ENCODE measurements at places on chromosomes 6 and 20. TPM values are rescaled to one million over a fixed set of nuclear protein-coding genes. Genes with fewer than 3 reads are reported as not detected.

- no peak for DNase-seq
- peaks cover 4% of the 10 kb centered on the region for H3K4me1 ChIP-seq
- no peak overlapping the region for H3K4me3 ChIP-seq
- H3K27me3 ChIP-seq = peaks cover 15% of the 10 kb centered on the region
- H3K36me3 ChIP-seq = no peaks in the 10 kb centered on the region
These were observed 8.1 kb downstream of the TREML4 start for GRCh38 chr6:41236276-41236675.

DNA sequence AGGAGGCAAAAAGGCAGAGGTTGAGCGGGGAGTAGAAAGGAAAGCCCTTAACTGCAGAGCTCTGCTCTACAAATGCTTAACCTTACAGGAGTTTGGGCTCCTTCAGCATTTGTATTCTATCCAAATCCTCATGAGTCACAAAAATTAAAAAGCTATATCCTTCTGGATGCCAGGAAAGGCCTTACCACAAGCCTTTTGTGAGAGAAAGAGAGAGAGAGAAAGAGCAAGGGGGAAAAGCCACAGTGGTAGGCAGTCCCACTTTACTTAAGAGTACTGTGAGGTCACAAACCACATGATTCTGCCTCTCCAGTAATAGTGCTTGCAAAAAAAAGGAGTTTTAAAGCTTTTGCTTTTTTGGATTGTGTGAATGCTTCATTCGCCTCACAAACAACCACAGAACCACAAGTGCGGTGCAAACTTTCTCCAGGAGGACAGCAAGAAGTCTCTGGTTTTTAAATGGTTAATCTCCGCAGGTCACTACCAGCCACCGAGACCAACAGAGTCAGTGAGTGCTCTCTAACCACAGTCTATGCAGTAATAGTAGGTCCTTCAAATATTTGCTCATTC, at the start of gene RUNX2:
Gene RUNX2, plus strand, starts transcription at position 375 of the 567 bp plus-strand sequence. CDS start 397 bp downstream, outside the sequence.
- H3K27ac ChIP-seq = 0 out of 2 replicates have a peak within 1 kb of the TSS, but pooled peaks have one; percentile 28
- H3K27me3 ChIP-seq = no peaks in the 10 kb centered on the region
- no peaks in the 10 kb centered on the region for H3K36me3 ChIP-seq
- peaks cover 4% of the 10 kb centered on the region for H3K4me1 ChIP-seq

DNA sequence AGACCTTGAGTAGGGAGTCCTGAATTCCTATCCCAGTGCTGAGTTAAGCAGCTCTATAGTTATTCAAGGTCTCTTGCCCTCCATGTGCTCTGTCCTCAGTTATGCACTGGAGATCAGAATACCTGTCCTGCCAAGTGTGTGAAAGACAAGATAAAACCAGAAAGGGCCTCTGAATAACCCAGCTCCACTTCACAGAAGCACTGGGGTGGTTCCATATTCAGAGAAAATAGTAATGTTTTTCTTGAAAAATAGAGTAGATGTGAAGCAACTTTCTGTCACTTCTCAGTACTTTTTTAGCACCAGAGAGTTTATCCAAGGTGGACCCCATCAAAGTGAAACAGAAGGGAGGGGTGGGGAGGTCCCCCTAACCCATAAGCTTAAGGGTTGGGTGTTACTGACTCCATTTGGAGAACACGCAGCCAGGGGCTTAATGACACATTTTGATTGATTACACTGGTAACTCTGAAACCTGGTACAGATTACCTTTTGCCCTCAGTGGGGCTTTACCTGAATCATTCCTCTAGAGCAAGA, 509.8 kb upstream of the JARID2 start:
- no peak overlapping the region for H3K27ac ChIP-seq
- H3K4me1 ChIP-seq = peaks cover 10% of the 10 kb centered on the region
- no peaks in the 10 kb centered on the region for H3K27me3 ChIP-seq
- no peak for DNase-seq
- H3K4me3 ChIP-seq = no peak overlapping the region

DNA sequence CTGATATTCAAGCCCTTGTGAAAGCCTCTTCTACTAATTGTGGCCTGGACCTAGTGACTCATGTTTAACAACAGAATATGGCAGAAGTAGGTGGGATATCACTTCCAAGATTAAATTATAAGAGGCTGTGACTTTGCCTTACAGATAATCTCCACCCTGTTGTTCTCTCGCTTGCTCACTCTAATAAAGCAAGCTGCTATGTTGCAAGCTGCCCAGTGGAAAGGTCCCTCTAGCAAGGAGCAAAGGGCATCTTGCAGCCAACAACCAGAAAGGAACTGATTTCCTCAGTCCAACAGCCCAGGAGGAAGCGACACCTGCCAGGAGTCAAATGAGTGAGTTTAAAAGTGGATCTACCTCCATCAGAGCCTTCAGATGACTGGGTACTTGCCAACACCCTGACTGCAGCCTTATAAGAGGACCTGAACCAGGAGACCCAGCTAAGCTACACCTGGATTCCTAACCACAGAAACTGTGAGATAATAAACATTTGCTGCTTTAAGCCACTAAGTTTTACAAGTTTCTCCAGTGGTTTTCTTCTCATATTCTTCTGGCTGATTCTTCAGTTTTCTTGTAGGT, 112.6 kb downstream of the FRK start:
- H3K4me1 ChIP-seq = no peaks in the 10 kb centered on the region
- no peak overlapping the region for H3K27ac ChIP-seq

The MEI4 gene
- total RNA-seq = 0.63 TPM

DNA sequence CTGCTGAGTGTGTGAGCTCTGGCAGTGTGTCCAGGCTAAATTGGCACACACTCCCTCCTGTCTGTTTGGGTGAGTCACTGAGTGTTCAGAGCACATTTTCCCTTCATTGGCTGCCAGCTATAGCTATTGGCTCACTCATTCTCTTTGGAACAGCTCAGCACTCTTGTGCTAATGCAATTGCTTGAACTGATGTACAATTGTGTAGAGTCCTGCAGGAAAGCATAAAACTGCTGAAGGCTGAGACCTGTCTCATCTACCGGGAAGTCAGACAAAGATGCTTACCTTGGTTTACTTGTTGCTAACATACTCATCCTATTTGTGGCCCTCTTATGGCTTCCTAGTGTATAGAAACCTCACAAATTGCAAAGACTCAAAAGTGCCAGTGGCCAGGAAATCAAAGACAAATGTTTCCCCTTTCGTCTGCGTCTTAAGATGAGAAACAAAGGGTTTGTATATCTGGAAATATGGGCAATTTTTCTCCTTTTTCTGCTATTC, 351.0 kb downstream of the BCKDHB start:
- DNase-seq = no peak
- H3K4me1 ChIP-seq = peaks cover 8% of the 10 kb centered on the region
- no peaks in the 10 kb centered on the region for H3K36me3 ChIP-seq
- H3K27ac ChIP-seq = no peak overlapping the region

The ELOVL4 gene
- 13.3 TPM for total RNA-seq

The LHFPL5 gene
- not detected for total RNA-seq

DNA sequence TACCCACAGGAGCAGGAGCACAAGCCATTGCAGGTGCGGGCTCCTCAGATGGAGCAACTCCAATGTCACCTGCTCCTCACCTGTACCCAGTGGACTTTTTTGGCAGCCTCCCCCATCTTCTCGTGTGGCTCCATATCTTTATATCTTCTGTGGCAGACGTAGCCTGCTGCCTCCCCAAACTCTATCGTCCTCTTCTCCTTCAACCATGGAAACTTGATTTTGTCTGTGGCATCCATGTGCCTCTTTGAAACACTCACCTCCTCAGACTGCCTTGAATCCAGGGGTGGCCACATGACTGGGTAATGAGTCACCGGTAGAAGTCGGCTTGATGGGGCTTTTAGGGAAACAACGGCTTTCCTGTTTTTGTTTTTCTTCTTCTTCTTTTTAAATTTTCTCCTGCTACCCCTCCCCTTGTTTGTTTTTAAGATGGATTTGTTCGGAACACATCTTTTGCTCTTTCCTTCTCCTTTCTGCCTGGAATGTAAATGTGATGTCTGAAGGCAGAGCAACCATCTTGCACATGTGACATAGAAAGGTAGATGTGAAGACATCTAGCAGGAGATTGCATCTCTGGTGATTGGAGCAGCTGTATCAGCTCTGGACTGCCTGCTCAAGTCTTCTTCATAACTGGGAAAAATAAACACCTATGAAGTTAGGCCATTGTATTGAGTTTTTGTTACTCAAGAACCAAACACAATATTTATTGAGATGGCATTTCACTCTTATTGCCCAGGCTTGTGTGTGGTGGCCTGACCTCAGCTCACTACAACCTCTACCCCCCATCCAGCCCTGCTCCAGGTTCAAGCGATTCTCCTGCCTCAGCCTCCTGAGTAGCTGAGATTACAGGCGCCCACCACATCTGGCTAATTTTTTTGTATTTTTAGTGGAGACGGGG, 69.9 kb upstream of the DDR1 start:
- H3K36me3 ChIP-seq = no peaks in the 10 kb centered on the region
- H3K4me1 ChIP-seq = peaks cover 17% of the 10 kb centered on the region
- H3K27ac ChIP-seq = no peak overlapping the region

The LIME1 gene
- total RNA-seq = 3.6 TPM

The ADAM33 gene
- 4.0 TPM for total RNA-seq

DNA sequence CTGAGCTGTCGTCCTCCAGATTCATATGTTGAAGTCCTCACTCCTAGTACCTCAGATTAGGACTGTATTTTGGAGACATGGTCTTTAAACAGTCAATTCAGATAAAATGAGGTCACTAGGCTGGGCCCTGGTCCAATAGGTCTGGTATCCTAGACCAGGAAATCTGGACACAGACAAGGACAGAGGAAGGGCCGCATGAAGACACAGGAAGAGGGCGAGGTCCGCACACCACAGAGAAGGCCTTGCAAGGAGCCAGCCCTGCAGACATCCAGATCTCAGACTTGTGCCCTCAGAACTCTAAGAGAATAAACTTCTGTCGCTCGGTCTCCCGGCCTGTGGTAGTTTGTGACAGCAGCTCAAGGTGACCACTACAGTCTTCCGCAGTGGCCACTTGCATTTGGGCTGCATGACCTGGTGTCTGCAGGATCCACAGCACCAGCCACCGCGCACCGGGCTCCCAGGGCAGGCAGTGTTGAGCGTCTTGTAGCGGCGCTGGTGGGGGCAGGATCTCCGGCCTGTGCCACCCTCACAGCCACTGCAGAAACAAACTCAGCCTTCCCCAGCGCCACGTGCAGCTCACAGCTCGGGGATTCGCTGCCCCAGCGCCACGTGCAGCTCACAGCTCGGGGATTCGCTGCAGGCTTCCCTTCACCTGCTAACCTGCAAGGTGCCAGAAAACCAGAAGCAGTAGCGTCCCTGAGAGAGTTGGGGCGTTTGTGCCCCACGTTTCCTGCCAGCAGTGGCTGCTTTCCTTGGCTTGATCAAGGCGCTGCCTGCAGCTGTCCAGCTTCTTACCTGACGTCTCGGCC, 6.0 kb upstream of the RBM38 start:
- no peak for DNase-seq
- 0 out of 2 replicates have a peak, but pooled peaks cover 2% of the 10 kb centered on the region for H3K4me1 ChIP-seq
- H3K36me3 ChIP-seq = no peaks in the 10 kb centered on the region
- H3K27ac ChIP-seq = no peak overlapping the region

DNA sequence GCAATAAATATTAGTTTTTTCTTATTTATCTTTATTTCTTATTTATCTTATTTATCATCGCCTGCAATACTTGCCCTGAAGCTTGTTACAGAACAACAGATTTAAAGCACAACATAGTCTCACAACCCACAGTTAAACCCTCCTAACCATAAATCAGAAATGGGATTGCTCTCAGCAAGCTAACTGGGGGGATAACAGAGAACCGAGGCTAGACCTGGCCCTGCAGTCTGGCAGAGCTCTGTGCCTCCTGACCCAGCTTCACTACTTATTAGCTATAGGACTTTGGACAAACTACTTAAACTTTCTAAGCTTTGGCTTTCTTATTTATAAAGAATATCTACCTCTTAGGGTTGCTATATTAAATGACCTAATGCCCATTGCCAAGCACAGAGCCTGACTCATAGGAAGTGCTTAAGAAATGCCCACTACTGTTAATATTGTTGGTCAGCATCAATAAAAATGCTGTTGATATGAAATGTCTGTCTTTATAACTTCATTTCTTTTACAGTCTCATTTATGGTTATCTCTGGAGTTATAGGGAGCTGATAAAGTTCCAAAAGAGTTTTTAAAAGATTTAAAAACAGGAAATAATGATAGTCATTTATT, 87.9 kb upstream of the BEND6 start:
- no peaks in the 10 kb centered on the region for H3K36me3 ChIP-seq
- H3K4me3 ChIP-seq = no peak overlapping the region
- peak overlapping the region; percentile 53 for H3K27ac ChIP-seq
- H3K4me1 ChIP-seq = peaks cover 31% of the 10 kb centered on the region

The TRAPPC3L gene
- not detected for total RNA-seq

- no peak overlapping the region for H3K27ac ChIP-seq
- H3K27me3 ChIP-seq = no peaks in the 10 kb centered on the region
- no peak overlapping the region for H3K4me3 ChIP-seq
- peaks cover 14% of the 10 kb centered on the region for H3K4me1 ChIP-seq
- DNase-seq = no peak
These were observed 4.0 kb upstream of the UBD start for GRCh38 chr6:29563435-29563965.

The CYP21A2 gene
- not detected for total RNA-seq

- no peak for DNase-seq
- H3K36me3 ChIP-seq = no peaks in the 10 kb centered on the region
- H3K27me3 ChIP-seq = no peaks in the 10 kb centered on the region
- no peak overlapping the region for H3K4me3 ChIP-seq
- H3K4me1 ChIP-seq = no peaks in the 10 kb centered on the region
These were observed 659.2 kb downstream of the HDGFL1 start for GRCh38 chr6:23228439-23229024.

GRCh38 chr6:159902620-159903019, 11.8 kb downstream of the MAS1 start:
- H3K36me3 ChIP-seq = no peaks in the 10 kb centered on the region
- no peaks in the 10 kb centered on the region for H3K27me3 ChIP-seq
- H3K4me1 ChIP-seq = no peaks in the 10 kb centered on the region
- no peak for DNase-seq

The POFUT1 gene
- 34.8 TPM for total RNA-seq

GRCh38 chr20:53763707-53764414, 170.2 kb upstream of the ZNF217 start:
- peak overlapping the region; percentile 81 for H3K27ac ChIP-seq
- DNase-seq = peak; percentile 89
- peak overlapping the region; percentile 6 for H3K4me3 ChIP-seq

GRCh38 chr6:18350271-18350670, 36.9 kb upstream of the RNF144B start:
- H3K27ac ChIP-seq = no peak overlapping the region
- H3K4me1 ChIP-seq = no peaks in the 10 kb centered on the region
- H3K36me3 ChIP-seq = no peaks in the 10 kb centered on the region

DNA sequence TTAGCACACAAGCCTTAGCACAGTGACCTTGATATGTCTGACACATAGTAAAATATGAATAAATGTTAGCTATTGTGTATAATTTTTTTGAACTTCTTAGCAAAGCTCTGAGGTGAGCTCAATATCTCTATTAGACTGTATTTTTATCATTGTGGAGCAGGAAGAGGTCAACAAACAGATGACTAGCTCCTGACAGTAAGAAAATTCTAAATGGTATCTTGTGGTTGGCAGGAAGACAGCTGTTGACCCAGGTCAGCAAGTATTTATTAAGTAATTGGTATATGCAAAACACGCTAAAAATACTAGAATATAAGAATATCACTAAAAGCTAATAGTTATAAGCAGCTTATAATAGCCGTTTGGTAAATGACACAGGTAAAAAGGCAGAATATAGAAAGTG, 77.5 kb upstream of the MARCKS start:
- no peak for DNase-seq
- peaks cover 68% of the 10 kb centered on the region for H3K27me3 ChIP-seq
- H3K4me3 ChIP-seq = no peak overlapping the region
- H3K36me3 ChIP-seq = no peaks in the 10 kb centered on the region

GRCh38 chr6:1789092-1789491, 179.4 kb downstream of the FOXC1 start:
- no peaks in the 10 kb centered on the region for H3K4me1 ChIP-seq
- no peak overlapping the region for H3K27ac ChIP-seq
- no peak overlapping the region for H3K4me3 ChIP-seq
- DNase-seq = no peak
- no peaks in the 10 kb centered on the region for H3K27me3 ChIP-seq

The C6orf132 gene
- 48.3 TPM for total RNA-seq

All from GM23338 (cell line).